ENCODE measurements at places on chromosomes 12 and 14. TPM values are rescaled to one million over a fixed set of nuclear protein-coding genes. Genes with fewer than 3 reads are reported as not detected.

PIK3C2G gene
- not detected for total RNA-seq

BHLHE41 gene
- 27.8 TPM for total RNA-seq

NUAK1 gene
- 75.8 TPM for total RNA-seq

FBRSL1 gene
- total RNA-seq = 8.4 TPM

HOXC12 gene
- total RNA-seq = not detected

HAL gene
- total RNA-seq = 0.09 TPM

AKAP6 gene
- total RNA-seq = 1.2 TPM

NID2 gene
- total RNA-seq = 264 TPM

CPNE8 gene
- total RNA-seq = 3.6 TPM

ASCL1 gene
- not detected for total RNA-seq

DDN gene
- total RNA-seq = under 0.01 TPM

C12orf57 gene
- 210 TPM for total RNA-seq

IFNG-AS1 gene
- total RNA-seq = not detected

FAM186B gene
- total RNA-seq = 0.09 TPM

DLGAP5 gene
- 23.8 TPM for total RNA-seq

DIO2 gene
- total RNA-seq = 0.09 TPM

NELL2 gene
- not detected for total RNA-seq

ACOT6 gene
- not detected for total RNA-seq

KIF5A gene
- 0.59 TPM for total RNA-seq

SMOC1 gene
- not detected for total RNA-seq

PPFIA2 gene
- not detected for total RNA-seq

CNTN1 gene
- 3.6 TPM for total RNA-seq

PTPRB gene
- 23.5 TPM for total RNA-seq

SLC17A8 gene
- total RNA-seq = not detected

ENTPD5 gene
- 18.7 TPM for total RNA-seq

COL2A1 gene
- total RNA-seq = 0.18 TPM

CLEC9A gene
- total RNA-seq = 0.30 TPM
